Stimulated activated CD8-positive, alpha-beta memory T cell treated with anti-CD3 and anti-CD28 coated beads, Interleukin-7, amount 100 ng/mL, for 4 hours (primary cell): ENCODE measurements at places on chromosomes 2 and 18.

GRCh38 chr2:21424375-21424774 lies 300.6 kb downstream of the TDRD15 start:
- DNase-seq, result no peak

GRCh38 chr2:191303140-191304005 lies 58.2 kb downstream of the MYO1B start:
- no peak for DNase-seq

DNA sequence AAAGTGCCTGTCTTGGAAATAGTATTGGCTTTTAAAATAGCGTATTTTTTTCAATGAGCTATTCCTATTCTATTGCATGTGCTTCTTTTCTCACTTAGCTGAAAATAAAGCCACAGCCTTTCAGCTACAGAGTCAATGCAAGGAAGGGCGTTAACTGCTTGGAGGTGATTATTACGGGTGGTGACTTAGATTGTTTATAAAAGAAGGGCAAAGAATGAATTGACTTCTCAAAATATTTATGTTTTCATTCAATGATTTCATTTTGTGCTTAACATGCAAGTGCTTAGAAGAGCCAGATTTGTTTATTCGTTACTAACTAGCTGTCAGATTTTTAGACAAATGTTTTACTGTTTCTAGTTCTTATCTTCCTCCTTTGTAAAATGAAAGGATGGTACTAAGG lies 2.8 kb upstream of the CHN1 start:
- DNase-seq, result no peak

DNA sequence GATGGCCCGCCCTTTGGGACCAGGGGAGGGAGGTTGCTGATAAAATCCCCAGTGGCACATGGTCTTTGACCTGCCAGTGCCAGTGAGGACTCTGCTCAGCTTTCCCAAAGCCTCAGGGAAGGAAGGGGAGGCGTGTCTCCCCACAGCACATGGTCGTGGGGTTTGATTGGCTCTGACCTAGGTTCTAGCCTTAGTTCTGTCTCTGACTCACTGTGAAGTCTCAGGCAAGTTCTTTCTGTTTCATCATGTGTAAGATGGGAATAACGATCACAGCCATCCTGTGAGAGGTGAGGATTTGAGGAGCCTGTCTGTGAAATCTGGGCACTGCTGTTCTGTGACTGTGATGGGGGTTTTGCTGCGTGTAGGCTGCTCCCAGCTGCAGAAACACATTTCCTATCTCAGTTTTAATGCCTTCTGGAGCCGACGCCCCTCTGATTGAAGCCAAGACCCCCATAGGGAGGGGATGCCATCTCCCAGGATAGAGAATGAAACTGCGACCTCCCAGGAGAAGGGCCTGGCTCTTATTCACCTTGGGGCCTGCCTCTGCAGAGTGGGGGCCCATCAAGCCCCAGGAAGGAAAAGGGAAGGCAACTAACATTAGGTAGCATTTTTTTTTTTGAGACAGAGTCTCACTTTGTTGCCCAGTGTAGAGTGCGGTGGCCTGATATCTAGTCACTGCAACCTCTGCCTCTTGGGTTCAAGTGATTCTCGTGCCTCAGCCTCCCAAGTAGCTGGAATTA lies 84.0 kb downstream of the DDX1 start:
- no peak for DNase-seq

GRCh38 chr2:8671176-8671575 lies 10.7 kb upstream of the ID2 start:
- no peak for DNase-seq

DNA sequence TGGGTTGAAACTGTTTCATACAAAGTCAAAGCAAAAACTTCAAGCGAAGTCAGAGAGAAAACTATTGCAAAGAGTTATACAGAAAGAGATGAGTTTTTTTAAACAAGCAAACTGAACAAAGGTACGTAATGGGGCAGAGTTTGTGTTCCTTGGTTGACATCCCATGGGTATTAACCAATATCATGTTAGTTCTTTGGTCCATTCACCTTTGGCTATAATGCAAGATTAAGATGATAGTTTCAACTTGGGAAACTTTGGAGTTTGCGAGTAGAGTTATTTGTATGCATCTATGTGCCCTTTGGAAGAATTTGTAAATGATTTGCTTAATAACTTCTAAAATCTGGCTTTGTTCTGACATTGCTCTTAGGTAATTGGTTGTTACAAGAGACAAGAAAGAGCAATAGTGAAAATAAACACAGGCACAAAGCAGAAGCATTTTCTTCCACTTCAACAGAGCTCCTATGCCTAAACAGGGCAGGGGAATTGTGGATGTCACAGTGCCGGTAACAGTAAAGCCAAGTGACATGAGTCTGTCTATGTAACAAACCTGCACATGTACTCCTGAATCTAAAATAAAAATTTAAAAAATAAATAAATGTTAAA lies 936.1 kb downstream of the SUCLG1 start:
- no peak for DNase-seq

DNA sequence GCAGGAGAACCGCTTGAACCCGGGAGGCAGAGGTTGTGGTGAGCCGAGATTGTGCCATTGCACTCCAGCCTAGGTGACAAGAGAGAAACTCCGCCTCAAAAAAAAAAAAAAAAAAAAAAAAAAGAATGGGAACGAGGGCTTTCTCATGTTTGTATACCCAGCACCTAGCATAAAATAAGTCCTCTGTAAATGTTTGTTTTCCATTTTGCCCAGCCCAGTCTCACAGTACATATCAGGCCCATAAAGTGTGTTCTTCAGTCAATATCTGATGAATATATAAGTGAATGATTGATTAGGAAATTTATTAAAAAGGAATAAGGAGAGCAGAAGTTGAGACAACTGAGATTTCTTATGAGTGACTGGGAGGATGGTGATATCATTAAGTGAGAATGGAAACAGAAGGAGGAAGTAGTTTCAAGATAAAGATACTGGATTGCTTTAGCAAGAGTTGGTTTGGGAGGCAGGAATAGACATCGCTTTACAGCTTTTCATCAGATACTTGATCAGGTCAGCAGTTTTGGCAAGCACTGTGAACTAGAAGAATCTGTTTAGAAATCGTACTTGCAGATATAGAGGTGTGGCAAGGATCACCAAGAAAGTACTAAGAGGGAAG lies 327.5 kb downstream of the KIAA1328 start:
- DNase-seq, result no peak
